ENCODE measurements at places on chromosomes 4 and X.
A peak's percentile ranks its signal among the peaks of the same experiment; 100 is the strongest.

DNA sequence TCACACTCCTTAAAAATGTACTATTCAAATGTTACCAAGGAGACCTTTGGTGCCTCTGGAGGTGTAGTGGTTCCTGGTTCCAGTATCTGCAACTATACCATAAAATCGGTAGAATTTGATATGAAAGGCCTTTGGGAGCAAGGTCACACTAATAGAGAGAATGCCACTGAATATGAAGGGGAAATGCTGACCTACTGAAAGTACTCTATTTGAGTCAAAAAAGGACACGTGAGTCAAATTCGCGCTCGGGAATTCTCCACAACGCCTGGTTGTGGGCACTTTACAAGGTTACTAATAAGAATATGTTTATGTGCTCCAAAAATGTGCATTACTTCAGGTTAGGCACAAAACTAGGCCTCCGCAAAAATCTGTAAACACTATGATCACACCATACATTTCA lies 39.5 kb upstream of the RELL1 start:
- DNase-seq, result no peak

- DNase-seq, result no peak
Measured at GRCh38 chr4:85452058-85452731, 22.8 kb upstream of the ARHGAP24 start.

DNA sequence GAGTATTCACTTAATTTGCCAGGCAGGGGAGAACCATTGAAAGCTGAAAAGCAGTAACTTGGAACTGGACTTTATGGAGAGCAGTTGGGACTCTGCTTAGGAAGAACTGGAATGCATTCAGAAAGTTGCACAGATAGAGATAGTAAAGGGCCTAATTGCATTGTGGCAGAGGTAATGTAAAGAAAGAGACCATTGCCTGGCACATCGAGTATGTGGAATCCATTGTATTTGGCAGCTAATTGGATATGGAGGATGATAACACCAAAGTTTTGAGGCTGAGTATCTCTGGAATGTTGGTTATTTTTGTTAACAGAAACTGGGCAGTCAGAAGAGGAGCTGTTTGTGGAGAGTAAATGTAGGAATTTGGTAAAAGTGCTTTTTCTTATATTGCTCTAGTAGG lies 169.9 kb downstream of the BMPR1B start:
- DNase-seq, result no peak

- DNase-seq, result no peak
Measured at GRCh38 chr4:178086320-178086719, 644.1 kb upstream of the AGA start.

DNA sequence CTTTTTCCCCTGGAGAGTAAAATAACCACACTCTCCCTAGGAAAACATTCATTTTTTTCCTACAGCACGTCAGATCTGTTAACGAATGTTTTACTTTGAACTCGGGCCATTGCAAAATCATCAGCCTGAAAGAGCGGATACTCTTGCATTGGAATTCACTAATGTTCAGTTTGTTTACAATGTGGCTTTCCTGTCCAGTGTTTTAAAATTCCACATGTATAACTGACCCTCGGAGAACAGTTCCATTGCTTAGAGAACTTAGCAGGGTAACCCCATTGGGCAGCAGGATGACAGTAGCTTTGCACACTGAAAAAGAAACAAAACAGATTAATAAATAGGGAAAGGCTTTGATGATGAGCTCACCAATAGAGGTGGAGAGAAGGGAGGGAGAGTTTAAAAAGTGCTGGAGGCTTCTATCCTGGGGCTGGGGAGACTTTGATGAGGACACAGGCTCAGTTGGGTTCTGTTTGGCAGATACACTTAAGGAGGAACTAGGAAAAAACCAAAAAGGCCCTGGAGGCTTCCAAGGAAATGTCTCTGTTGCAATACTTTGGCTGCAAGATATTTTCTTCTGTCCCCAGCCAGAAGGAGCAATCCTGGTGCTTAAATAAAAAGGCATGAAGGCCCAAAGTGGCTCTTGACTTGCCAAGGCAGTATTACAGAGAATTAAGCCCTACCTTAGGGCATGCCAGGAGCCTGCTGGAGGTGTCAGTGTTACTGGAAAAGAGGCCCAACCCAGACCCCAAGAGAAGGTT lies 143.1 kb downstream of the ARSF start:
- DNase-seq, result peak; percentile 76

DNA sequence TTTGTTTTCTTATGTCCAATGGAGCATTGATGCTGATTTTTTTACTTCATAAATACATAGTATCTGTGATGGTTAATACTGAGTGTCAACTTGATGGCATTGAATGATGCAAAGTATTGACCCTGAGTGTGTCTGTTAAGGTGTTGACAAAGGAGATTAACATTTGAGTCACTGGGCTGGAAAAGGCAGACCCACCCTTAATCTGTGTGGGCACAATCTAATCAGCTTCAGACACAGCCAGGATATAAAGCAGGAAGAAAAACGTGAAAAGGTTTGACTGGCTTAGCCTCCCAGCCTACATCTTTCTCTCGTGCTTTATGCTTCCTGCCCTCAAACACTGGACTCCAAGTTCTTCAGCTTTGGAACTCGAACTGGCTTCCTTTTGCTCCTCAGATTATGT lies 230.6 kb upstream of the SPRY1 start:
- no peak for DNase-seq

GRCh38 chr4:85028910-85029309 lies 62.4 kb upstream of the WDFY3 start:
- DNase-seq, result peak; percentile 39

DNA sequence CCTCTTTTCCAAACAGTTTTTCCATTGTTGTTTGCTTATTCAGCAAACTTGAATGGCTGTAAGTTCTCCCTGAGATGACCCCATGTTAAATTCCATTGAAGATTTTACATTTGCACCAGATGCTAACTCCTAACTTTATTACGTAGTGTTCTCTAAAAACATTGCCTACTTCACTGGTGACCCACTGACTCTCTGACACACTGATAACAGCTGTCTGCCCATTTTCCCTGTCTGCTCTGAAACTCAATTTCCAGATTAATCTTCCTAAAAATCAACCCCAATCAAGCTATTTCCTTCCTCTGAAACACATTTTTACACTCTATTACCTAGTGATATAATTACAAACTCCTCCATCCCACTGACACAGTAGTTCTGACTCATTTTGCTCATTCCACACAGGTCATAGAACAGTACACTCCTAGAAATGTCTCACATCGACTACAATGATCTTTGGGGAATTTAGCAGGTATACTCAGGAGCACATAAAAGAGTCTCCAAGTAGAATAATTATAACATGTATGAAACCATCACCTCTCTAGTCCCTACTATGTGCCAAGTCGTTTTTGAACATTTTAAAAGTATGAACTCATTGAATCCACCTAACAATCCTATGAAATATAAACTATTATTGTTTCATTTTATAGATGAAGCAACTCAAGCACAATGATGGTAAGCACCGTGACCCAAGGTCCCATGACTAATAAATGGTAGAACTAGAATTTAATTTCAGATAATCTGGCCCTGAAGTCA lies 210.9 kb downstream of the SLIT2 start:
- peak; percentile 24 for DNase-seq

DNA sequence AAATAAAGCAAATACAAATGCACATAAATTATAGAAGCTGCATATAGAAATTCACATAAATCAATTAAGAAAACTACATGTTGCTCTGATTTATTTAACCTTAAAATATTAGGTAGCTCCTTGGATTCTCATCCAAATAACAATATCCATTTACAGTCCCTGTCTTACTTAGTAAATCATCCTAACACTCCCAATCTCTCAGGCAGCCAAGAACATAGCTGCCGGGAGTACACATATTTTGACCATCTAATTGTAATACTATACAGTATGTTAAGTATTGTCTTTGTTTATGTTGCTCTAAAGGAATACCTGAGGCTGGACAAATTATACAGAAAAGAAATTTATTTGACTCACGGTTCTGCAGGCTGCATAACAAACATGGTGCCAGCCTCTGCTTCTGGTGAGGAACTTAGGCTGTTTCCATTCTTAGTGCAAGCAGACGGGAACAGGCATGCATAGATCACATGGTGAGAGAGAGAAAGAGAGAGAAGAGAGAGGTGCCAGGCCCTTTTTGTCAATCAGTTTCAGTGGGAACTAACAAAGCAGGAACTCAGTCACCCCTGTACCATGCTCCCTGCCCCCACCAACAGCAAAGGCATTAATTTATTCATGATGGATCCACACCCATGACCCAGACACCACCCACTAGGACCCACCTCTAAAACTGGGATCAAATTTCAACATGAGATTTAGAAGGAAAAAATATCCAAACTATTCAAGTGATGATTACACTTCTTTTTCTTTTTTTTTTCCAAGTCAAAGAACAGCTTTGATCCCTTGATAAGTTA lies 614.8 kb upstream of the TECRL start:
- no peak for DNase-seq

- no peak for DNase-seq
Measured at GRCh38 chr4:85769009-85769408, 294.1 kb downstream of the ARHGAP24 start.

GRCh38 chrX:103927030-103927429 lies 35.4 kb upstream of the TMSB15B start:
- no peak for DNase-seq

- DNase-seq, result peak; percentile 95
Measured at GRCh38 chr4:38189445-38189844, 229.2 kb downstream of the PTTG2 start.

GRCh38 chrX:111353793-111354192 lies 58.2 kb downstream of the DCX start:
- DNase-seq, result no peak

- DNase-seq, result no peak
Measured at GRCh38 chr4:3328814-3329663, 36.2 kb downstream of the RGS12 start.

GRCh38 chr4:8688908-8689445 lies 96.4 kb downstream of the CPZ start:
- no peak for DNase-seq

DNA sequence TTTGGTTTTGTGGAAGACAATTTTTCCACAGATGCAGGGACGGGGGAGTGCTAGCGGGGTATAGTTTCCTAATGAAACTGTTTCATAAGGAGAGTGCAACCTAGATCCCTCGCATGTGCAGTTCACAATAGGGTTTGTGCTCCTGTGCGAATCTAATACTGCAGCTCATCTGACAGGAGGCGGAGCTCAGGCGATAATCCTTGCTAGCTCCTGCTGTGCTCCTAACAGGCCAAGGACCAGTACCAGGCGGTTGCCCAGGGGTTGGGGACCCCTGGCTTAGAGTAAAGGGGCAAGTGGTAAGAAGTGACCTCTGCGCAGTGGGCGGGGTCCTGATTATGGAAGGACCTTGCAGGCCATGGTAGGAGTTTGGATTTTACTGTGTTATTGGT lies 3.8 kb downstream of the SCML1 start:
- DNase-seq, result no peak

DNA sequence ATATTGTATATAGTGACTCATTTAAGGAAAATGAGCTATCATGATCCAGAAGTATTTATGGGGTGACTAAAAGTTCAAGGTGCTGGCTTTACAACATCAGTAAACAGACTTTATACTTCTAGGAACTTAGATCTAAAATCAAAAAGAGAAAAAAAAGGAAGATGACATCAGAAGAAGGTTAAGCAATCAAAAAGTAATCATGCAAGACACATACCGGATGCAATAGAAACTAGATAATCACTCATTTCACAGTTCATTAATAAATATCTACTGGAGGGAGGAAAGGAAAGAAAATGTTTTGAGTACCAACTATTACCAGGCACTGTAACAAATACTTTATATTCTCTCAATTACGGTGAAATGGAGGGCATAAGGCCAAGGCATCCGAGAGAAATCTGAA lies 276.4 kb downstream of the SPRY1 start:
- DNase-seq, result peak; percentile 37

DNA sequence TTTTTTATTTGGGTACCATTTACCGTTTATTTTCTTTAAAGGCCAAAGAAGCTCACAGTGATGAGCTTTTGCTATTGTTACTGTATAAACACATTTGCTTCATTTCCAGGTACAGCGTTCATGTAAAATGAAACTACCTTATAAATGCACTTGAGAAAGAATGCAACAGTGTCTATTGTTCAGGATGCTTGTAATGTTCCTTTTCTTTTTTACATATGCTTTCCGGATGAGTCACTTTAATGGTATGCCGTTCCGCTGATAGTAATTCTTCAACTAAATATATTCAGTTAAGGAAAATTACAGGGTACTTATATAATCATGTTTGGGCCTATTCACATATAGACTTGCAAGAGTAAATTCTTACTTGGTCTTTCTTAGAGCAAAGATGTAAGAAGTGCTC lies 354.9 kb downstream of the RPA4 start:
- peak; percentile 50 for DNase-seq

Measured in EL (cell line).